ENCODE measurements at places on chromosomes 12 and 14. TPM values are rescaled to one million over a fixed set of nuclear protein-coding genes. Genes with fewer than 3 reads are reported as not detected.

Gene MUCL1
- total RNA-seq = not detected

Gene HSPB8
- total RNA-seq = 26.9 TPM

Gene AVPR1A
- total RNA-seq = 29.2 TPM

Gene TEX22
- total RNA-seq = 1.3 TPM

Gene SYNDIG1L
- total RNA-seq = 0.34 TPM

Gene ESPL1
- total RNA-seq = 2.0 TPM

Gene CDCA3
- not detected for total RNA-seq

Gene KRT79
- not detected for total RNA-seq

Gene CPNE6
- not detected for total RNA-seq

Gene BDKRB2
- total RNA-seq = 6.2 TPM

Gene TIGAR
- total RNA-seq = 4.0 TPM

Measured in subcutaneous adipose tissue (tissue), 4 donors.